ENCODE measurements at places on chromosomes 12 and 14.

DNA sequence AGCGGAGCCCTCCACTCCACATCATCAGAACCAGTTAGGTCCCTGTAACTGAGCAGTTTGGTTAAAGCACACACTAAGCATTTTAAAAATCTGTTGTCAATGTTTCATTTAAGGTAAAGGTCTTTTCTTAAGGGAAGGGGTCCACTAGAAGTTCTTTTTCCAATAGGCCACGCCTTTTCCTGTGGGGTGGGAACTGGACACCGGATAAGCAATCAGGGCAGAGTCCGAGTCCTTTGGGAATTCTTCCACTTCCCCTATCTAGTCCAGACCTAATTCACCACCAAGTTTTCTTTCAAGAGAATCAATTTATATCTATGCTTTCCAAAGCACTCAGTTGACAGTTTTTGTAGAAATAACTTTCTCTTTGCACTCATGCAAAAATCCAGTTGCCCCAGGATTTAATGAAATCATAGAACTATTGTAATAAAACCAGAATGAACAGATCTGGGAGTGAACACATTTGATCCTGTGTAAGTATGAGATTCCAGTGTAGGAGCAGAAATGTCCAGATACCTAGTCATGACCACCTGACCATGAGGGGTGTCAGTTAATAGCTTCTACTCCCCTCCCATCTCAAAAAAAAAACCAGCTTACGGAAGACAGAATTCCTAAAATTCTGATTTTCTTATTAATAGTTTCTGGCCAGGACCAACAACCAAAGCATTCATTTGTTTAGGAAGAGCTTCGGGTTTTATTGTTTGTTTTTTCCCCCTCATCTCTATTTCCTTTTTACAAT, 11.7 kb downstream of the VPS37B start:
- no peak for DNase-seq

DNA sequence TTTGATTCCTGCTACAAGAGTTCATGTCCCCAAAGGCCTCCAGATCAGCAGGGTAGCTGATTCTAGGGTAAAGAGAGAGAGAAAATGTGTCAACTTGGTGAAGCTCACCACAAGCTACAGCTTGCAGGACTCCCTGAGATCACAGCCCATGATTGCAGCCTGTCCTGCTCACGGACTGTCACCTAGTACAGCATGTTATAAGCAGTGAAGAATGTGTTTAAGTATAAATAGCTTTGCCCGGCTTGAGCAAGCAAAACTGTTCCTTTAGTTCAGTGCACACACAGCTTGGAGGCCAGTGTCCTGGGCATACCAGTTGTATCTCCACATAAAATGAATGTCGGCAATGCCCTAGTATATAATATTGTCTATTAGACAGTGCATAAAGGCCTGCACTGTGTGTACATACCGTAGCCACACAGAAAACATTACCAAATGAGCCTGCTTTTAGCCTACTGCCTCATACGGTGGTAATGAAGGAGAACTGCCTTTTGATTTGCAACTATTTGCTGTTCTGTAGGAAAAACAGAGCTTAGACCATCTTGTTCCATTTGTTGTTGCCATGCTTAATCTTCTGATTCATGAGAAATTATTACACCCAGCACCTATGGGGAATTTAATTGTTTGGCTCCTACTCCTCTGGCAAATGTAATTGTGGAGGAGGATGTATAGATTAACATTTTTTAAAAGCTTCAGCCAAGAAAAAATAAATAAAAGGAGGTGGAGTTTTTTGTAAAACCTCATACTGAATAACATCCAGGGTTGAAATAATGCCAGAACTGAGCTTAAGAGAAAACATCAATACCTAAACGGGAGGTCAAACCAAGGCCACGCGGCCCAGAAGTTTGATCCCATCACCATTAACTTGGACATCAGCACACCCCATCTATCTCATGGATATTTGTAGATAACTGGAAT, 108.1 kb upstream of the G2E3 start:
- no peak for DNase-seq

GRCh38 chr12:59113831-59114615, 193.7 kb upstream of the LRIG3 start:
- DNase-seq: no peak

- DNase-seq: no peak
These were observed 808.1 kb upstream of the USP15 start for GRCh38 chr12:61452076-61452475.

- DNase-seq: no peak
These were observed 81.0 kb upstream of the CCDC196 start for GRCh38 chr14:66405158-66405557.

GRCh38 chr14:90714811-90715210, 101.4 kb downstream of the TTC7B start:
- no peak for DNase-seq

DNA sequence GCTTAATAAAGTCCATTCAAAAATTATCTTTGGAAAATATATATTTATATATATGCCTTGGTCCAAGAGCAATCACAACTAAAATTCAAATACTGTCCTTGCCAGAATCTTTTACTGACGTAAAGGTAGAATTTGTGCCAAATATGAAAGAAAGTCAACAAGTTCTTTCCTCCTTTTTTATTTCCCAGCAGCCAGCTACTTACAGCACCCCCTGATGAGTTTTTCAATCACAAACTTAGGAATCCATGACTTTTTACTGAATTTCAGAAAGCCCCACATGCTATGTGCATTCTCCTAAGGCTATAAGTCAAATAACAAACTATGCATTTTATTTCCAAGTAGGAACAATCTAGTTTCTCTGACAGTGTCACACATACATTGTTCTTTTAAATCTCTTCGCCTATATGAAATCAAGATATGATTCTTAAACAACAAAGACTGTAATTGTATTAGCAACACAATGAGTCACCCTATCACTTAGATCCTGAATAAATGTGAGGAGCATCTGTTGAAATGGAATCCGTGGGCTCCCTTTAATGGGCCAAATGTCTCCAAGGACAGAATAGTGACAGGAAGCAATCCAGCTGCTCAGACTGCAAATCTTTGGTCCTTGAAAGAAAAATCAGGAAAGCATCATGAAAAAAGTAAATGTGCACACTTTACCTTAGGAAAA, 271.4 kb downstream of the DUSP6 start:
- DNase-seq: no peak

DNA sequence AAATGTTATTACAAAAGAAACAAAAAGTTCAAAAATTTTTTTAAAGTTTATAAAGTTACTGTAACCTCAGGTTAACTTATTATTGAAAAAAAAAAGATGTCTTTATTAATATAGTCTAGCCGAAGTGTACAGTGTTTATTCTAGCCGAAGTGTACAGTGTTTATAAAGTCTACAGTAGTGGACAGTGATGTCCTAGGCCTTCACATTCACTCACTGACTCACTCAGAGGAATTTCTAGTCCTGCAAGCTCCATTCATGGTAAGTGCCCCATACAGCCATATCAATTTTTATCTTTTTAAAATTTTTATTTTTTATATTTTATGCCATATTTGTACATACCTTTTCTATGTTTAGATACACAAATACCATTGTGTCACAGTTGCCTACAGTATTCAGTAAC, 10.4 kb downstream of the ATG2B start:
- no peak for DNase-seq

GRCh38 chr12:124668602-124669001, 101.2 kb upstream of the NCOR2 start:
- no peak for DNase-seq

GRCh38 chr14:102316338-102316742, 3.2 kb upstream of the ZNF839 start:
- no peak for DNase-seq

DNA sequence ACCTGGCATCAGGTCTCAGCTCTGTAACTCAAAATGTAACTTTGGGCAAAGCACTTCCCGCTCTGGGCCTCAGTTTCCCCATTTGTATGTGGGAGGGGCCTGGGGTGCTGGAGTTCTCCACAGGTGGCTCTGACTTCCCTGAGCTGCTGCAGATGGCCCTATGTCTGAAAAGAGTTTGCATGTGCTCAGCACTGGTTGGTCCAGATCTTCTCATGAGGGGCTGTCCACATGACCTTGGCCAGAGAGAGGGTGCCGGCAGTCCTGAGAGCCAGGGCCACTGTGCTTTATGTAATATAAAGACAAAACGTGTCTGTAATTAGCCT, 7.2 kb upstream of the CACNA2D4 start:
- no peak for DNase-seq

- DNase-seq: no peak
These were observed 9.9 kb upstream of the WNT5B start for GRCh38 chr12:1619159-1619558.

- DNase-seq: no peak
These were observed 96.0 kb downstream of the ADGRD1 start for GRCh38 chr12:131049549-131050339.

DNA sequence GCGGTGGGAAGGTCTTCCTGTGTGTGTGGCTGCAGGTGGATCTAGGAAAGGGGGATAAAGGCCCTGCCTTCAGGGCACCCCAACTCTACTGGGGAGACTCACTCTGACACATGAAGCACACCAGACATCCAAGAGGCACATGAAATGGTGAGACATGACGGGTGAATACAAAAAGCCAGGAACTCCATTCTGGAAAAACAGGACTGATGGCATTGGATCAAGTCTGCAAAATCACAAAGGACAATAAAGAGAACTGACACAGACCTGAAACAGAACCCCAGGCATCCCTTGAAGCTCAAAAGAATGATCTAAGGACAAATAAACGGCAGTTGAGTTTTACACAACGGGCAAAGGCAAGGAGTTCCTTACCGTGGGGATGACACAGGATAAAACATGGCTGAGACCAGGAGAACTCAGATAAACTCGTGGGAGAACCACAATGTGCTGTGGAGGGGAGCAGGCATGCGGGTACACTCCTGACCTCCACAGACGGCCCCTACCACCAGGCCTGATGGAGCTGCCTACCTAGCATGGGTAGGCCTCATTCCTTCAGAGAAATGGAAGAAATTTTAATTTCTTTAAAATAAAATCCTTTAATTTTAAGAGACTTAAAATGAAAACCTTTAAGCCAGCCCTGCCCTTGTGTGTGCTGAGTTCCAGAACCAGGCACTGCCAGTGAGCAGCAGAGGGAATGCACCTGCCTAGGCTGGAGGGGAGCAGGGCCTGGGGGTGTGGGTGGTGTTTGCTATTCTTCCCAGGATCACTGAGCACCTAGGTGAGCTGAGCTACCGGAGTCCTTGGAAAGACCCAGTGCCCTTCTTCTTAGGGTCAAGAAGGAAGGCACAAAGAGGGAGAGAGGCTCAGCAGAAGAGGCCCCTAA, 100.1 kb downstream of the SINHCAF start:
- DNase-seq: no peak

GRCh38 chr14:31716208-31716607, 155.0 kb downstream of the NUBPL start:
- DNase-seq: no peak

DNA sequence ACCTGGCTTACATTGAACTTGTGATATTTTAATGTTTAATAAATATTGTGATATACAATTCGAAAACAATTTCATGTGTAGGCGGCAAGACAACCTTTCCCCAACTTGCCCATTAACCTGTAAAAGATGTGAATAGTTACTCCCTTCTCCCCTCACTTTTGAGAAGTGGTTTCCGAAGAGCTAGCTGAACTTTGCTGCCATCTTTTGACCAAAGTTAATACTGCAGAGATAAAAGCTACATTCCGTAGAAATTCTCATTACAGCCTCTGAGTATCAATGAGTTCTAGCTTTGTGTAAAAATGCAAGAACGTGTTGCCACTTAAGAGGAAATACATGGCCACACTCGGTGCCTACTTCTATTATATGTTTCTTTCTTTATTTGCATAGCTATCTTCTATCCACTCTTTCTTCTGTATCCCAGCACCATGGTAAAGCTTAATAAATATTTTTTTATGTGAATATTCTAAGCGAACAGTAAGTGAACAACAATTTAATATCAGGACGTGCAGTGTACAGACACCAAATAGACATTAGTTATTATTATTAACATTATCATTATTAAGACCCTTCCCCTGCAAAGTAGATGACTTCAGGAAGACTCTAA, 105.1 kb upstream of the TMEM260 start:
- DNase-seq: no peak

GRCh38 chr12:8475508-8476203, 19.9 kb downstream of the CLEC6A start:
- DNase-seq: no peak

Data from T follicular helper cell (primary cell).